ENCODE measurements at places on chromosomes 6 and 20. TPM values are rescaled to one million over a fixed set of nuclear protein-coding genes. Genes with fewer than 3 reads are reported as not detected.

- DNase-seq = no peak
Observed at GRCh38 chr6:36752187-36752885, 54.7 kb downstream of the RAB44 start.

The LCA5 gene
- polyA plus RNA-seq = 11.0 TPM

DNA sequence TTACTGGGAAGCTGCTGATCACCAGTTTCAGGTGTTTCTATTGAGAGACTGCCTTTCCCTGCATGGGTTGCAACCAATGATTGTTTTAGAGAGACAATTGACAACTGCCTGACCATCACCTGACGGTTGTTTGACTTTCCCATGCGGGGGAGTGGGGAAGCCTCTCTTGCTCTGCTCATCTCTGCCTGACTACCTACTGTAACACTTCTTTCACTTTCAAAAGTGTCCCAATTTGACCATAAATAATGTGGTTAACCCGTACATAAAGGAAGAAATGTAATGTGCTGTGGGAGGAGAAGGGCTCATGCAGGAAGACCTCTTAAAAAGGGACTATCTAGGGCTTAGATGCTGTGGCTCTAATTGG, 122.1 kb upstream of the PHACTR1 start:
- DNase-seq = no peak

The PLCB4 gene
- 18.2 TPM for polyA plus RNA-seq

The AAR2 gene
- polyA plus RNA-seq = 41.0 TPM

DNA sequence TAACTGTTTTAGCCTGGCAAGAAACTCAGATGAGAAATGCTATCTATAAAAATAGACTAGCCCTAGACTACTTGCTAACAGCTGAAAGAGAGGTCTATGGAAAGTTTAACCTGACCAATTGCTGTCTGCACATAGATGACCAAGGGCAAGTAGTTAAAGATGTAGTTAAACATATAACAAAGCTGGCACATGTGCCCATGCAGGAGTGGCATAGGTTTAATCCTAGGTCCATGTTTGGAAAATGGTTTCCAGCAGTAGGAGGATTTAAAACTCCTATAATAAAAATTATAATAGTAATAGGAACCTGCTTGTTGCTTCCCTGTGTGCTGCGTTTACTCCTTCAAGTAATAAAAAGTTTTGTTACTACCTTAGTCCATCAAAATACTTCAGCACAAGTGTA, 51.2 kb upstream of the ADGRF4 start:
- DNase-seq = no peak

GRCh38 chr6:30446259-30446658, 43.0 kb upstream of the HLA-E start:
- no peak for DNase-seq

The KHDRBS2 gene
- polyA plus RNA-seq = 2.6 TPM

The PEX3 gene
- polyA plus RNA-seq = 40.6 TPM

The NR2E1 gene
- polyA plus RNA-seq = not detected

DNA sequence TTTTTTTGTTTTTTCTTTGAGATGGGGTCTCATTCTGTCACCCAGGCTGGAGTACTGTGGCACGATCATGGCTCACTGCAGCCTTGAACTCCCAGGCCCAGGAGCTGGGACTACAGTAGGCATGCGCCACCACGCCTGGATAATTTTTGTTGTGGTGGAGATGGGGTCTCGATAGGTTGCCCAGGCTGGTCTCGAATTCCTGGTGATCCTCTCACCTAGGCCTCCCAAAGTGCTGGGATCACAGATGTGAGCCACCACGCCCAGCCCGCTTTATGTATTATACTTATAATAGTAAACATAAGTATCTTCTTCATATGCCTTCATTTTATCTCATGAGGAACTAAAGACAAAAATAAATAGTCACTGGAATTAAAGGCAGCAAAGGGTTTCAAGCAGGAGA, 63.5 kb downstream of the GINS1 start:
- no peak for DNase-seq

DNA sequence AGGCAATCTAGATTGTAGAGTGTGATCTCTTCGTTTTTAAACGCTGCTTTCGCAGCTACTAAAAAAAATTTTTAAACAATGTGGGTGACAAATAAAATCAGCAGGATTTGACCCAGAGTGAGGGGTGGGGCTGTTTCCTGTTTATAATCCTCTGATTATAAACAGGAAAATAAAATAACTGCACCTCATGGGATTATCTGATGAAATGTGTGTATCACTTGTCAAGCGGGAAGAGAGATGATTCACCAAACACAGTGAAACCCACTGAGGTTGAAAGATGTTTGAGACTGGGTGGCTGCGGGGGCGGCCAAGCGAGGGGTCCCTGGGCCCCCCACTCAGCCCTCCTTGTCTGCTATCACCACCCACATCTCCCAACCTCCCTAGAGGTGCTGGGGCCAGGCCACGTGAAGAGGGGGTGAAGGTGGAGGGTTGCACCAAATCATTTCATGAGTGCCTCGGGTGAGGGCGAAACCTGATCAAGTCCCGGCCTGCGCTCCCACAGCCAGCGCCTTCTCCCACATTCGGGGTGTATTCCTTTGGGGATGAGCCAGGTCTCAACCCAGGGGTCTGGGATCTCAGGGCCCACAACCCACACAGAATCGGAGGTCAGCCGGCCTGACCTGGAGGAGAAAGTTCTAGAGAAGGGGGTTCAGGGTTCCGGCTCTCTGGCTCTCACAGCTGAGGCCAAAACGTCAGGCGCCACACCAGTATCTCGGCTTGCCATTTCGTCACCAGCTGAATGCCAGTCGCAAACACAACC, 212.5 kb downstream of the BMP7 start:
- DNase-seq = no peak

The SIRPD gene
- not detected for polyA plus RNA-seq

The SEMG1 gene
- not detected for polyA plus RNA-seq

DNA sequence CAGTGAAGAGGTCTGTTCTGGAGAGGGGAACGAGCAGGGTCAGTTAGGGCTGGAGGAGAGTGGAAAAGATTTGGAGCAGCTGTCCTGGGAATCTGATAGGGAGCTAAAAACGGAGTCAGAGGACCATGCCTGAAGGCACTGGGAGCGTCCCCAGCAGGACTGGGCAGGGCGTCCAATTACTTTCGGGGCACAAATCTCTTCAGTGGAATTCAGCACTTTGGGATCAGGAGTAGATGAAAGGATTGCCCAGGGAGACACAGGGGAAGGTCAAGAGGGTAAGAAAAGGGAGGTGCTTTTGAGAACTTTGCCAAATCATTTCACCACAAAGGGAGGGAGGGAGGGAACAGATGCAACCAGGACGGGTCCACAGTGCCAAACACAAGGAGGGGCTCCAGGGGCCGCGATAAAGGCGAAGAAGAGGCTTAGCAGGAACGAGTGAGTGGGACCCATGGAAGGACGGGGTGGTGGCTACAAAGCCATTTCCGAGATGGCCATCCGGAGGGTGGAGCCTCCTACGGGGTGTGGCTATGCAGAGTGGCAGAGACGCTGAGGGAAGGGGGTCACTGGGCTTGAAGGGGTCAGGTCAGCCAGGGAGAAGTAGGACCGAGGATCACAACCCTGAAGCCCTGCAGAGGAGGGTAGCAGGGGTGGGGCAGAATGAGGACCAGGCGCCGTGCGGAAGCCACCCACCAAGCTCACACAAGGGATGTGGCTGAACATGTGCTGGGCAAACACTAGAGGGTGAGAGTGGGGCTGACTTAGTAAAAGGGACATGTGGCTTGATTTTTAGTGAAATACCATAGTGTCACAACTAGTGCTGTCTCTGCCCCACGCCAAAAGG, 180.0 kb upstream of the RREB1 start:
- no peak for DNase-seq

- no peak for DNase-seq
Observed at GRCh38 chr6:21556968-21557721, 36.4 kb upstream of the SOX4 start.

The OPRM1 gene
- polyA plus RNA-seq = not detected

GRCh38 chr6:127533011-127533410, 13.9 kb upstream of the MTCL3 start:
- DNase-seq = no peak

The GSTA5 gene
- polyA plus RNA-seq = not detected

- DNase-seq = no peak
Observed at GRCh38 chr6:101711518-101711917, 318.0 kb downstream of the GRIK2 start.

GRCh38 chr6:21842875-21843645, 249.5 kb downstream of the SOX4 start:
- DNase-seq = no peak

DNA sequence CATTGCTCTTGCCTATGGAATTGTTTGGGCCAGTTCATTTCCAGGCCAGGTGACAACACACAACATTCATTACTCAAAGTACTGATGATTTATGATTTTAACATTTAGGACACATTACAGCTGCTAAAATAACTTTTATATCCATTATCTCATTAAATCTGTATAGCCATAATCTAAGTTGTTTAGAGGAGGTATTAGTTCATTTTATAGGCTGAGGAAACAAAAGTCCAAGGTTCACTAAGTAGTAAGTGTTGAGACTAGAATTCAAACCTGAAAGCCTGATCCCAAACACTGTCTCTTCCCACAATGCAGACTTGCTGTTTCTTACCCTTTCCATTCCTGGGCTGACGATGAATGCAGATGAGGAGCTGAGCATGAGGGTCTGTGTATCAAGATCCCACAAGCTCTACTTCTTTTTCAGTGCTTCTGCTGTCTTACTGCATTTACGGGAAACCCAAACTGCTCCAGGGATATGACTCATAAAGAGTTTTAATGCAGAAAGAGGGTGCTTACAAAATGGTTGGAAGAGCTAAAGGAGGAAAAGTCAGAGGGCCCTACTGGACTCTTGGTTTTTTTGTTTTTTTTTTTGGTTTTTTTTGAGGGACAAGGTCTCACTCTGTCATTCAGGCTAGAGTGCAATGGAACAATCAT, 17.9 kb downstream of the TENT5A start:
- DNase-seq = no peak

DNA sequence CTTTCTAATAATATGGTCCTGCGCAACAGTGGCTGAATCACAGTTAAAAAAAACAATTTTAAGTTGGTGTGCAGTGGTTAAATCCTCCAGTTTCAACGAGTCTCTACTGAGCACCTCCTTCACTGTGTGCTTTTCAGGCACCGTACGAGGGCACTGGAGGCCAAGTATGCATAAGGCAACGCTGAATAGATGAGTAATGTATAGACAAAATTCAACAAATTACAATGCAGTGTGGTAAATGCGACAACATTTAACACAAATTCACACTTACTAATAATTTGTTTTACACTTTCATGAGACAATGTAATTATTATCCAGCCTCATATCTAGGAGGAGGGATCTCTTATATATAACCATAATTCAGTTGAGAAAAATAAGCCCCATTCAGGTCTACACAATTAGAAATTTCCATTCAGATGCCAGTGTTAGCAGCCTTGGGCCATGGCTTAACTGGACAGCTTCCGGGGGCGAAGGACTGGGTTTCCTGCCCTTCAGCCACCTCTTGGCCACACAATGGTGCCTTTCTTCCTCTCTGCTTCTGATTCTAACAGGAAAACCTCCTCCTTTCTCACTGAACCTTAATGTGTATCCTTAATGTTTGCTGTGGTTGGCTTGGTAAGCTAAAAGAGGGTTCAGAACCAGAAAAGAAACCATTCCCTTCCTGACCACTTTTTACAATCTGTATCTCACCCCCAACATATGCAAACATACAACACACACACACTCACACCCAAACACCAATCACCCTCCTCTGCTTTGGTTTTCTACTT, 51.9 kb downstream of the B4GALT5 start:
- DNase-seq = no peak

DNA sequence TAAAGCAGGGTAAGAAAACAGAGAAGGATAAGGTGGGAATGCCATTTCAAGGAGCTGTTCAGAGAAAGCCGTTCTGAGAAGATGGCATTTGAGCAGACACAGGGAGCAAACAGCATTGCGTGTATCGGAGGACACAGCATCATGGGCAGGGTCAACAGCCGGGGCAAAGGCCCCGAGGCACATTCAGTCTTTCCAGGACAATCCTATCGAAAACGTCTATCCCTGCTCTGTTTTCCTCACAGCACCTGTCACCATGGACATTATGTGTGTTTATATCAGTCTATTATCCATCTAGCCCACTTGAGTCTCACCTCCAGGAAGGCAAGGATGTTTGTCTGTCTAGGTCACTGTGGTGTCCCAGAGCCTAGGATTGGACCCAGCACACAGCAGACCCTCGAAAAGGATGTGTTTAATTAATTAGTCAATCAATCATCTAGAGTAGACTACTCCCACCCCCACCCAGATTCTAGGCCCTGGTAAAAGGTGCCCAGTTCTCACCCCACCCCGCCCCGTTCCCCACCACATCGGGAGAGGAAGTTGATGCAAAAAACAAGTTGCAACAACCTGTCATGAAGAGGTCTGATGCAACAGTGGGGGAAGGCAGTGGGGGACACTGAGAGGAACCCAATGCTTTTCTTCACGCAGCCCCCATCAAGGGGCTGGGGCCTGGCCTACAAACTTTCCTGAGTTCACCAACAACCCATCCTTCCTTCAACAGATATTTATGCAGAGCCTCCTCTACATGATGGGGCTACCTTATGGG, 66.6 kb downstream of the PREX1 start:
- DNase-seq = no peak

GRCh38 chr6:4256969-4257368, 121.6 kb upstream of the ECI2 start:
- DNase-seq = no peak

DNA sequence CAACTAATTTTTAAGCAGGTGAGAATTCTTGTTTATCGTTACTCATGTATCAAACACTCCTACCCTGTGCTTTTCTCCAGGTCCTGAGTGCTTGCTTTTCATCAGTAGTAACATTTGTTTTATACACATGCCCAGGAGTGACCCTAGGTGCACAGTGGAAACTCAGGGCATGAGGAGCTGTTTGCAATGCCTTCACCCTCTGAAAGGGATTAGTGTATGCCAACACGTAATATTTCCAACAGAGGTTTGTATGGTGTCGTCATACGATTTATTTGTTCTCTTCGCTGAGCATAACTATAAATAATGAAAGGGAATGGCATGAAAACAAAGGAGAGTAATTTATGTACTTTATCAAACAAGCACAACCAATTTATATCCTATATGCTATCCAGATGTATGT, 537.4 kb upstream of the MMS22L start:
- no peak for DNase-seq

- DNase-seq = no peak
Observed at GRCh38 chr20:62367136-62367632, at the start of gene LAMA5. TSS of gene LAMA5 (minus strand) at chr20:62367312. CDS start at chr20:62367245, 67 bp downstream.

DNA sequence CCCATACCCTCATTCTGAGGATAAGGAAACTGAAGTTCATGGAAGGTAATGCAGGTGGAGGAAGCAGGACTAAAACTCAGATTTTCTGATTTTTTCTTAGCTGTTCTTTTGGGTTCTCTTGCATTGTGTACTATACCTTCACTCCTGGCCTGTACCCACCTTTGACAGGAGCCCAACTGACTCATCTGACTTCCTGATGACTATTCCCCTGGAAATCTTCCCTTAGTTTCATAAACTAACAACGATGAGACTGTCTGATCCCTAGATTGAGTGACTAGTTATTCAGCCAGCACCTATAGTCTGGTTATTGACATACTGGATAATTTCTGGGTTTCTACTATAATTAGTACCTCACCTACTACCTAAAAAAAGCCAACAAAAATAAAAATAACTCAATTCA, 10.1 kb downstream of the CRYBG1 start:
- DNase-seq = no peak

The KCNG1 gene
- polyA plus RNA-seq = 5.7 TPM
